Cerebellum (tissue), 4 donors: ENCODE measurements at places on chromosomes 6 and 20.
A peak's percentile ranks its signal among the peaks of the same experiment; 100 is the strongest.

DNA sequence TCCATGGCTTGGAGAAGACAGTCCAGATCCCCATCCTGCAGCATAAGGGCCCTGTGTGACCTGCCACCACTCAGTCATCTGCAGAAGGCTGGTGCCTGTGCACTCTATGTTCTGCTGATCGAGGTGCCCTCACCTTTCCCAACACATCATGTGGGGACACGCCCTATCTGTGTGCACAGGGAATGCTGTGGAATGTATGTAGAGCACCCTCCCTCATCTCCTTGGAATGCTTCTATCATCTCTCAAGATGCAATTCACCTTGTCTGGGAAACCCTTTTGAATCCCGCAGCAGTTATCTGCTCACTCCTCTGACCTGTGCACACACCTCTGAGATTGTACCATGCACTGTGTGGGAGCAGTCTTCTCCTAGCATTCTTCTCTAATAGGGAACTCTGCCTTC is 207.2 kb upstream of the SSTR4 start:
- DNase-seq, result no peak

DNA sequence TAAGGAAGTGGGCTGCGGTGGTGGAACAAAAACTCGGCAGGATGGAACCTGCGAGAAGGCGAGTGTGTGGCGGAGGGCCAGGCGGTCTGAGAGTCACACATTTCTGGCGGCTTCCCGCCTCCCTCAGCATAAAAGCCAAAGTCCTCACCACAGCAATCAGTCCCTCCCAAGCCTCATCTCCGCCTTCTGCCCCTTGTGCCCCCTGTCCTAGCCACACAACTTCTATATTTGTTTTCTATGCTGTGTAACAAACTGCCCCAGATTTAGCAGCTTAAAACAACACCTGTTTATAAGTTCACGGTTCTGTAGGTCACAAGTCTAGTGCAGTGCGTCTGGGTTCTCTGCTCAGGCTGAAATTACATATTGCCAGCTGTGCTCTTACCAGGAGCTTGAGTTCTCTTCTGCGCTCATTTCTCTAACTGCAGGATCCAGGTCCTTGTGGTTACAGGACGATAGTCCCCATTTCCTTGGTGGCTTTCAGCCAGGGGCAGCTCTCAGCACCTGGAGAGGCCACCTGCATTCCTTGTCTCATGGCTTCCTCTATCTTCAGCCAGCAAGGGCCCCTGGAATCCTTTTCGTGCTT is 11.7 kb upstream of the SPO11 start:
- DNase-seq, result no peak

GRCh38 chr6:54018722-54019121 is 92.5 kb upstream of the MLIP start:
- no peak for DNase-seq

GRCh38 chr6:90285611-90286381 is 10.8 kb downstream of the BACH2 start:
- DNase-seq, result peak; percentile 69

GRCh38 chr20:63085151-63085861 is 78.5 kb upstream of the BHLHE23 start:
- DNase-seq, result no peak

DNA sequence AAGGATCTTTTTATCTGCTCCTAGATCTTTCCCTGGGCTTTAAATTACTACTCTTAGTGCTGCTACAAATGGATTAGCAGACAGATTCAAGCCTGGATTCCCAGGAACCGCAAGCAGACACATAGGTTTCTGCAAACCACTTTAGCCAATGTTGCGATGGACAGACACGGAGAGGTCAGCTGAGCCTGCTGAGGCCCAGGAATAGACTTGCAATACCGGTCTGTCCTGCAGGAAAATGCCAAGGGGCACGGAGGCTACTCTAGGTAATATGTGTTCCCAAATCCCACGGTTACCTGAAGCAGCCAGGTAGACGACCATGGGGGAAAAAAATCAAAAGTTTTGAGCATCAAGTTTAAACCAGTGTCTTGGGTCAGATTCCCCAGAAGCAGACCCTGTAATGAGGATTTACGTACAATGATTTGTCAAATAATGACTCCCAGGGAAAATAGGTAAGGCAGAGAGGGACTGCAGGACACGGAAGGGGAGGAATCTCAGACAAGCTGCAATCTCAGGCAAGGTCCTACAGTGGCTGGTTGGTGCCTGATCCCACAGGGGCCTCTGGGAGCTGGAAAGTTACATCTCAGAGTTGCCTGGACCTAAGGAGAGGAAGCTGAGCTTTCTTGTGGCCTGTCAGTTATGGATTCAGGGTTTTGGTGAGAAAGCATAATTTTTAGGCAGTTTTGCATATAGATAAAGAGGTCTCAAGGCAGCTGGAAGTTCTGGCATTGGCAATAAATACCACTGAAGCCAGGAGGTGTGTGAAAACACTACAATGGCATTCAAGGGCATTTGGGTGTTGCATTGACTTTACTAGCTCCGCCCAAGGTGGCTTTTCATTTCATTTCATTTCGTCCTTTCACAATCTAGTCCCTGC is 12.5 kb downstream of the OTOR start:
- DNase-seq, result no peak

DNA sequence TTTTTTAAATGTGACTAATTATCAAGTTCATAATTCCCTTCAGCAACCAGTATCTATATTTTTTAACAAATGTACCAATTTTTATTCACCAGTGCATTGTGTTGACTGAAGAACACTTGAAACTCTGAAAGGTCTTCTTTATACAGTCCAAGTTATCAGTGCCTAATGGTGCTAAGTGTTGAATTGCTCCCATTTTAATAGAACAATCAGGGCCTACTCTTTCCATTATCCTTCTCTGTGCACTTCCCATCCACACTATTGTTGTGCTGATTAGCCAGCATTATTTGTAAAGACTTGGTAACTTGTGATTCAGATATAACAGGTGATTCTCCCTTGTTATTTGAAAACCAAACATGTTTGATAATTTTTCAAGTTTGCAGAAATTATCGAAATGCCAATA is 1209.7 kb upstream of the MAP3K7 start:
- no peak for DNase-seq

DNA sequence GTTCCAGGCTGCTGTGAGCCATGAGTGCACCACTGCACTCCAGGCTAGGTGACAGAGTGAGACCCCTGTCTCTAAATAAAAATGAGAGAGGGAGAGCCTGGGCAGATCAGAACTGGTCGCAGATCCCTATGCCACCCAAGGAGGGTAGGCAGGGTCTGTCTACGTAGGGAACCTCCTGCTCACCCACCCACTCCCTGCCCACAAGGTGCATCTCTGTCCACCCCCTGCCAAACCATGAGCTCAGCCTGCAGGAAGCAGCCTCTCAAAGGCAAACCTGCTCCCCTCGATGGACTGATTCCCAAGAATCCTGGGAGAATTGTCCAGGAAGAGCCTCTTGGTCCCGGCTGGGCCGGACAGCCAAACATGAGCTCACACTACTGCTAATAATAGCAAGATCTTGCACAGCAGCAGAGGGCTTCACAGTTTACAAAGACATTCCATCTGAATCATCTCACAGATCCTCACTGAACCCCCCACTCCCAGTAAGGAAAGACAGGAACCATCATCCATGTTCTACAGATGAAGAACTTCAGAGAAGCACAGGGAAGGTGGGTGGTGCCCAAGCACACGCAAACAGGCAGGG is 27.8 kb upstream of the TLDC2 start:
- DNase-seq, result no peak

- DNase-seq, result no peak
These were observed 907 bp upstream of the HLA-B start for GRCh38 chr6:31357886-31358285.

- DNase-seq, result no peak
These were observed 85.1 kb downstream of the EYA2 start for GRCh38 chr20:46979603-46980241.

GRCh38 chr6:159109391-159109790 is 59.8 kb upstream of the FNDC1 start:
- DNase-seq, result no peak

DNA sequence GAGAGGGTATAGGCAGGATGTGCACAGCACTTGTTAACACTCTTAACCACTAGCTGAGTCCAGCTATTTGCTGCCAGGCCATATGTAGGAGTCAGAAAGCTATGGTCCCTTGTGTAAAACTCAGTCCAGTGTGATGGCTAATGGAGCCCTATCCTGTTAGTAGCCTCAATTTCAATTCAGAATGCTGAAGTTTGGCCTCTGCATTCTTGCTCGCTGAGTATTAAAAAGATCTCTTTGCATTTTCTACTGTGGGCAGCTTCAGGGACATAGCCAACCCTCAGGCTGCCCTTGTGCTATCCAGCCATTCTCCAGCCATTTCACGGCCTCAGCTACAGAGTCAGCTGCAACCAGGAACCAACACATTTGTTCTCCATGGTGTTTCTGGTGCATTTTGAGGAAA is 92.5 kb downstream of the SPTLC3 start:
- DNase-seq, result no peak

GRCh38 chr6:8839626-8840025 is 404.3 kb upstream of the SLC35B3 start:
- no peak for DNase-seq

DNA sequence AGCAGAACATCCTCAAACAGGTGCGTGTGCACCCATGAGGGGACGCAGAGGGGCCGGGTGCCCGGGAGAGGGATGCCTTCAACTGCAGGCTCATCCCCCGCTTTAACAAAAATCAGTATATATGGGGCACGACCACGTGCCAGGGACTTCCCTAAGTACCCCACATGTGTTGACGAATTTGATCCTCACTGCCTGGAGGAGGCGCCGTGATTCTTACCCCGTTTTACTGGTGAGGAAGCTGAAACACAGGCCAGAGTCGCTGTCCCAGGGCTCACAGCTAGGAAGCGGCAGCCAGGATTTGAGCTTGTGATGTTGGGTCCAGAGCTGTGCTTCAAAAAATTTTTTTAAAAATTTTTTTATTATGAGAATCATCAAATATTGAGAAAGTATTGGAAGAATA is 44.8 kb downstream of the ITPR3 start:
- no peak for DNase-seq

GRCh38 chr6:43629505-43630300 is 639 bp upstream of the GTPBP2 start:
- peak; percentile 98 for DNase-seq

- DNase-seq, result no peak
These were observed 193.5 kb upstream of the EYA4 start for GRCh38 chr6:133047706-133048105.

DNA sequence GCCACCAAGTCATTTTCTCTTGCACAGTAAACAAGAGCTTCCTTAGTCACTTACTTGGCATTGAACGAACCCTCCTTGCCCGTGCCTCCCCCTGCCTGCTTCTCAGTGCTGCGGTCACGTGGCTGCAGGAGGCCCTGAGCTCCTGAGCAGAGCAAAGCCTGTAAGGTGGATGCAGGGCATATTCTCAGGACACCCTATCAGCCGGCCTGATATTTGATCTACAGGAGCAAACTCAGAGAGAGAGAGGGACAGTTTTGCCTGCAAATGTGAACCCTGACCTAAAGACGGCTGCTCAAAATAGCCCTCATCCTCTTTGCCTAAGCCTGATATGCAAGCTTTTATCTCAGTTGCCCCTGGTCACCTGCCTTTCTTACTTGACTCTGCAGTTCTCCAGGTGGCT is 93.0 kb upstream of the POPDC3 start:
- no peak for DNase-seq

- no peak for DNase-seq
These were observed 168.6 kb downstream of the ADGRG6 start for GRCh38 chr6:142470421-142470820.

- DNase-seq, result no peak
These were observed 18.7 kb downstream of the SAMD5 start for GRCh38 chr6:147527197-147527596.

DNA sequence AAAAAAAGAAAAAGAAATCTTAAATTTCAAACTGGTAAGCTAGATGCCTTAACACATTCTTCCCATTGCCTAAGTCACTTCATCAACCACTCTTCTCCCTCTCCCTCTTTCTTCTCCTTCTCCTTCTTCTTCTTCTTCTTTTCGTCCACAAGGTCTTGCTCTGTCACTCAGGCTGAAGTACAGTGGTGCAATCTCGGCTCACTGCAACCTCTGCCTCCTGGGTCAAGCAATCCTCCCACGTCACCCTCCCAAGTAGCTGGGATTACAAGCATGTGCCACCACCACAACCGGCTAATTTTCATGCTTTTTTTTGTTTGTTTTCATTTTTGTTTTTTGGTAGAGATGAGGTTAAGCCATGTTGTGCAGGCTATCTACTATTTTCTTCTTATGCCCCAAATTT is 60.2 kb downstream of the GPR63 start:
- DNase-seq, result no peak

DNA sequence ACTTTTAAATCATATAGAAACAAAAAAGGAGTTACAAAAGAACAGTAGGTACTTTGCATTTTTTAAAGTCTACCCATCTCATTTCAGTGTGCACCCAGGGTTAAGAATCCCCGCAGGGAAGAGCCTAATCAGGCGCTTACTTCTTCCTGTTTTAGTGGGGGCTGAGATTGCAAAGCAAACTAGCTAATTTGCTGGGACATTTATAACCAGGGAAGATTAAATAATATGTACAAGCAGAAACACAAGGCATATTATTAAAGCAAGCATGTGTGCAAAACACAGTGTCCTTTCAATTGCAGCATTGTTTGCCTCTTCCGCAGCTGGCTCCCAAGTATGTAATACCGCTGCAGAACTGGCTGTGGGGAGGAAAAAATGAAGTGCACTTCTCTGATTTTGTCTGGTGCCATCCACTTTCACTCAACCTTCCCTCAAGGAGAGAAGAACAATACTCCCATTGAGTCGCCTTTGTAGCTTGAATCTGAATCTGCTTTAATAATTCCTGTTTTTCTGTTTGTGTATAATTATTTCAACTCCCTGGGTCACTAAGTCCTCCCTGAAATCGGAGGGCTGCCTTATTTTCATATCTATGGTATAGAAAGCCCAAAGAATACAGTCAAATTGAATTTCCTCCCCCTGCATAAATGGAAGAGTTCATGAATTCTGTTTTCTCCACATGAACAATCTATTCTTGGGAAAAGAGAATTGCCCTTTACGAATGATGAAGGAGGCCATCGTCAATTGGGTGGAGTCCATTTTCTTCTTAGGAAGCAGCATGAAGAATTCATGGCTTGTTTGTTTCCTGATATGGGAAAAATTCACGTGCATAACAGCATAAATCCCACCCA is 23.3 kb upstream of the BCAS1 start:
- DNase-seq, result no peak
